Sigmoid colon (tissue), 7 donors: ENCODE measurements at places on chromosomes 2 and 18.

GRCh38 chr2:56386657-56387056 is 202.9 kb downstream of the CCDC85A start:
- DNase-seq = no peak

GRCh38 chr2:125398738-125399524 is 1257.0 kb upstream of the GYPC start:
- DNase-seq = no peak

GRCh38 chr2:226142463-226142862 is 657.2 kb downstream of the IRS1 start:
- DNase-seq = no peak

DNA sequence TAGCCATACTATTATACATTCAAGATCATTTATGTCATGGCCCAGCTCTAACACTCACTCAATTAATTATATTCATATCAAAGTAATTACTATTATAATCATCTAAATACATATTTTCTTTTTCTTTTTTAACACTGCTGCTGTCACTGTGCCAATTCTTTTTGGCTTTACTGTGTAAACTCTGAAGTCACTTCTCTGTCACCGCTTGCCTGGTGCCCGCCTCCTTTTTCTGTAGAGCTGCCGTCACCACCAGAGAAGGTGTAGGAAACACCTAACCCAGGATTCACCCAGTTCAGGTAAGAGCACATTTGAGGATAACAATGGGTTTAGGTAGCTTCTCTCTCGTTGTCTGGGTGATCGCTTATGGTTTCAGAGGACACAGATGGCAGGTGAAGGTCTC is 93.3 kb downstream of the AOX1 start:
- no peak for DNase-seq

DNA sequence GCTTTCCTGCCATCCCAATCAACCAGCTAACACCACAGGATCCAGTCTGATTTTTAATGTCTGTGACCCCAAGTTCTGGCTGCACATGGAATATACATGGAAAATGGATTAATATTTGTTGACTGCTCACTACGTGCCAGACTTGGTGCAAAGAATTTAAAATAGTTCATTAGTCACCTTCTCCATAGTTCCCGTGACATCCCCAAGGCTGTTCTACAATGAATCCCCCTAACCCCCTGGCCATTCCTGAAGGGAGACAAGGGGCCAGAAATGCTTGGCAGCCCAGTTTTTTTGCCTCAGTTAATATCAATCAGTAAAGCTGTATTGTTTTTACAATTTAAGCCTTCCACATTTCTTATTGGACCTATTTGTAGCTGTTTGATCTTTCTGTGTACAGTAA is 71.0 kb upstream of the ST3GAL5 start:
- DNase-seq = no peak

DNA sequence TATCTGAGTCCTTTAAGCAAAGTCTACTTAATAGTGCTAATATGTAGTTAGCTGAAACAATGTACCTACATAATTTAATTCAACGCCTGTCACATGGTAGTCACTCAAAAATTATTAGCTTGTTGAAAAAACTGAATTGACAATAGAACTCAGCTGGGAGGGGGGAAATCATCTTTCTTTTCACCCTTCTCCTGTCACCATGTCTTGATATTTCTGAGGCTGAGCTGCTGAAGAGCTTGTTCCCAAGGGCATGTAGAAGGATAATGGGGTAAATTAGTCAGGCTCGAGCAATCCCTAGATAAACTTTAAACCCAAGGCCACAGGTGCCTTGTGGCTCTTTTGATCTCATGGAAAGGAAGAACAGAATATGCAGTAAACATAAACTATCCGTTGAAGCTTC is 339.6 kb upstream of the LRATD1 start:
- DNase-seq = no peak

DNA sequence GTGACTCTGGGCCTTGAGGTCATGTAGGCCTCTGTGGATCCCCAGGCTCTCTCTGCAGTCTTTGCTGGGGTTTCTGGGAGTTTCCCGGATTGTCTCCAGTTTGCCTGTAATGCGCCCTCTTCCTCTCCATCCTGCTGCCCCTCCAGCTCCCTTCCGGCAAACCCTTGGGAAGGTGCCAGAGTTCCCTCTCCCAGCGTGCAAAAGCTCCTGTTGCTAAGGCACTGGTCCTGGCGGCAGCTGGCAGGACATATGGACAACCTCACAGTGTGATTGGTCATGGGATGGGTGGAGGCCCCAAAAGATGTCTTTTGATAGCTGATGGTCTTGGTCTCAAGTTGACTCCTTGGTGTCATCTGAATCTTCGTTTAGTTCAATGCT is 320.1 kb downstream of the CYP26B1 start:
- no peak for DNase-seq

- DNase-seq = no peak
These were observed 9.5 kb downstream of the COPS7B start for GRCh38 chr2:231795525-231796327.

GRCh38 chr18:32095900-32096229 is 4.2 kb downstream of the RNF138 start:
- no peak for DNase-seq

DNA sequence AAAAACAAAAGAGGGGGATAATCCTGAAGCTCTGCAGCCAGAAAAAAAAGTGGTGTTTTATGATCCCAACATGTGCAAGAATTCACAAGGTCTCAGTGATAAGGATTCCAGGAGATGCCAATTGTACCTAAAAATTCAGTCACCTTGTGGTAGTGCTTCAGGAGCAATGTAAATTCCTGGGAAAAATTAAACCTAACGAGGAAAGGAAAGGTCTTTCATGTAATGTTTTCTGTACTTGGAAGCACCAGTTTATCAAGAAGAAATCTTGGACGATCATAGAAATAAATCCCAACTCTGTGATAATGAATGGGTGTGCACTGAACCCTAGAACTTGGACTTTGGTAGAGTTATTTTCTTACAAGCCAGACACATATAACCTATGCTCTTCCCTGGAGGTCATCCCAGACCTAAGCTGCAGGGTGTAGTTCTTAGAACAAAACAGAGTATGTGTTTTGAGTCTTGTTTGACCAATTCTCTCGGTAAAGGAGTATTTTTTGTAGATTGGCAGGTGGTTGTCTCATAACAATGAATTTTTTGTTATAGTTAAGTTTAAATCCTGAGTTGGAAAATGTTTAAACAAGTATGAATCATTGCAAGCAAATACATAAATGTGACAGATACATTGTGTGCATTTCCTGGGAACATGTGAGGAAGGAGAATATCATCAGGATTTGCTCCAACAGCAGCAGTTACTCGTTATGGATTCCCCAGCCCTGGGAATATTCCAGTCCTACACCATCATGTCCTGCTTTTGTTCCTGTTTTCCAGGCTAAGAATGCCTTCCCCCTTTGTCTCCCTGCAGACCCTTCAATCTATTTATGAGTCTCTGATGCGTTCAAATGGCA is 224.6 kb downstream of the NAPG start:
- DNase-seq = no peak

DNA sequence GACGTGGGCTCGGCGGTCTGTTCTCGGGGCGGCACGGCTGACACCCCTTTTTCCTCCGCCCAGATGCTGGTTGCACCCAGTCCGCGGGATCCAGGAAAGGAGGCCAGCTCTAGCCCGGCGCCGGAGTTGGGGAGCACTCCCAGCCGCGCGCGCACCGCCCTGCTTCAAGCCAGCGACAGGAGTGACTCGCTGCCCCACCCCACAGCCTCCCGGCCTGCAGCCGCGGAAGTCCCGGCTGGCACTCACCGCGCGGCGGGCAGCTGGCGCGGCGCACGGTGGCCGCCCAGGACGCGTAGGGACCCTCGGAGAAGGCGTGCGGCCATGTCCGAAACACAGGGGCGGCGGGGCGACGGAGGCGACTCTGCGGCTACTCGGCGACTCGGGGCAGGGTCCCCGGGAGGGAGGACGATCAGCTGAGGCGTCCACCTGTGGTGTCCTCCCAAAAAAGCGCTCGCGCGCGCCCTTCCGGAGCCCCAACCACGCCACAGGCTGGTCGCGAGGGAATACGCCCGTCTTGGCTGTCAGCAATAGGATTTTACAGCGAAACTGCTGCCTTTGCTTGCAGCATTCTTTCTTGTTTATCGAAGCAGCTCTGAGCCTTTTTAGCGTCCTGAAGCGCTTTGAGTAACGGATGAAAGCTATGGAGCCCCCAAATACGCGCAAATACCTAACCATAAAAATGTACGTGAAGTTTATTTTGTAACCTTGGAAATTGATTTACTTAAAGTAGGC is at the start of gene ACADL:
Gene ACADL, minus strand, starts transcription at position 507 of the 732 bp plus-strand sequence. Its CDS starts 184 bp downstream, at position 323.
- DNase-seq = no peak

- DNase-seq = no peak
These were observed 27.9 kb upstream of the CCBE1 start for GRCh38 chr18:59725142-59725541.

DNA sequence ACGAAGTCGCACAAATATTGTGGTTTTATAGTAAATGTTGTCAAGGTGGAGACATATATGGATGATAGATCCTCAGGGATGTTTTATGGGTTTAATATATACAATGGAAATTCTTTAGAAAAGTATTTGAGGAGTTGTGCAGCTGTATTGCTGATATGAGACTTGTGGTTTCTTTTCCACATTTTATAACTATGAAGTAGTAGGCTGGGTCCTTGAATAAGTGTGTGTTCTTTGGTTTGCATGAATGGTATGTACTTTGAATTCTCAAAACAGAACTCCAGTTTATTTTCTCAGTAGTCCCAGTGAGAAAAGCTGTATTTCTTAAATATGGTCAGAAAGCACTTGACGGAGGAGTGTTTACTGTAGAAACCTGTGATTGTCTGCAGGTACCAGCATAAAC is 42.4 kb downstream of the PLCL1 start:
- no peak for DNase-seq

GRCh38 chr2:236824836-236825235 is 255.2 kb downstream of the ACKR3 start:
- DNase-seq = no peak

DNA sequence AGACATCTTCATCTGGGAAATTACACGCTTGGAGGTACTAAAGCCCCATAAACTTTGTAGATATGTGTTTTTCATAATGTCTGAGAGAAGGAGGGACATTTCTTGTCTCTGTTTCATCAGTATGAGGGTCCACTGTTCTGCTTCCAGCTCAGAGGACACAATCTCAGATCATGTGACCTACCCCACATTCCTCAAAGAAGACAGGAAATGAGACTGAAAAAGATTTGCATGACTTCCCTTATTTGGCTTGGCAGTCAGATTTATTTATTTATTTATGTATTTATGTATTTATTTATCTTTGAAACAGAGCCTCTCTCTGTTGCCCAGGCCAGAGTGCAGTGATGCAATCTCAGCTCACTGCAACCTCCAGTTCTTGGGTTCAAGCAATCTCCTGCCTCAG is 463.7 kb upstream of the RGPD4 start:
- no peak for DNase-seq

GRCh38 chr2:202771741-202772460 is 99.7 kb downstream of the ICA1L start:
- no peak for DNase-seq

DNA sequence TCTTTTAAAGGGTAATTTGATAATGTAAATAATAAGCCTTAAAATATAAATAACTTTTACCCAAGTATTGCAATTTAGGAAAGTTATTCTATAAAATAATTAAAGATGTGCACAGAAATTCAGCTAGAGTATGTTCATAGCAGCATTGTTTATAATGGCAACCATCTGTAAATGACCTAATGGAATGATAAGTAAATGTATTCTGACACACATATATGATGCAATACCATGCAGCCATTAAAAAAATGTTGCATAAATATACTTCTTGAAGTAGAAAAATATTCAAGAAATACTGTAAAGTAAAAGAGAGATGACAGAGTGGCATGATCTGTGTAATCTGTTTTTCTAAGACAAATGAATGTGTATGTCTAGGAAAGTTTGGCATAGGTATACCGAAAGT is 545.7 kb downstream of the ZEB2 start:
- DNase-seq = no peak

- DNase-seq = no peak
These were observed 101.9 kb upstream of the ARHGAP28 start for GRCh38 chr18:6627645-6628044.

- no peak for DNase-seq
These were observed 135.9 kb downstream of the ABCA12 start for GRCh38 chr2:215002500-215002899.

DNA sequence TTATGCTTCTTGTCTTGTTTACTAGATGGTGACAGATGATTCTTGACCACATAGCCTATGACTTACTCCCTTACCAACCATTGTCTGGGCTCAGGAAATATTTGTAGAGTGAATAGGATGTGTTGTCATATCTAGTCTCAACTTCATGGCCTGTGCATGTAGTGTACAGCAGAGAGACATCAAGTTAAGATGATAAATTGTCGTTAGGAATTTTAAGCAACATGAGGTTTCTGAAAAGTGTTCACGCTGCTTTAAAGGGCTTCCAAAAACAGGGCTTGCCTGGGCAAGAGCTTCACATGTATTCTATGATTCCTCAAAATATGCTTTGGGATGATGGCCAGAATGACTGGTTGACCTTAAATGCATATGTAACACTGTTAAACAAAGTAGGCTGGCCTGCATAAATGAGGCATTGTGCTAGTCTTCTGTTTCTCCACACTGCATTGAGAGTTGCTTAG is 424.0 kb downstream of the RND3 start:
- DNase-seq = no peak

DNA sequence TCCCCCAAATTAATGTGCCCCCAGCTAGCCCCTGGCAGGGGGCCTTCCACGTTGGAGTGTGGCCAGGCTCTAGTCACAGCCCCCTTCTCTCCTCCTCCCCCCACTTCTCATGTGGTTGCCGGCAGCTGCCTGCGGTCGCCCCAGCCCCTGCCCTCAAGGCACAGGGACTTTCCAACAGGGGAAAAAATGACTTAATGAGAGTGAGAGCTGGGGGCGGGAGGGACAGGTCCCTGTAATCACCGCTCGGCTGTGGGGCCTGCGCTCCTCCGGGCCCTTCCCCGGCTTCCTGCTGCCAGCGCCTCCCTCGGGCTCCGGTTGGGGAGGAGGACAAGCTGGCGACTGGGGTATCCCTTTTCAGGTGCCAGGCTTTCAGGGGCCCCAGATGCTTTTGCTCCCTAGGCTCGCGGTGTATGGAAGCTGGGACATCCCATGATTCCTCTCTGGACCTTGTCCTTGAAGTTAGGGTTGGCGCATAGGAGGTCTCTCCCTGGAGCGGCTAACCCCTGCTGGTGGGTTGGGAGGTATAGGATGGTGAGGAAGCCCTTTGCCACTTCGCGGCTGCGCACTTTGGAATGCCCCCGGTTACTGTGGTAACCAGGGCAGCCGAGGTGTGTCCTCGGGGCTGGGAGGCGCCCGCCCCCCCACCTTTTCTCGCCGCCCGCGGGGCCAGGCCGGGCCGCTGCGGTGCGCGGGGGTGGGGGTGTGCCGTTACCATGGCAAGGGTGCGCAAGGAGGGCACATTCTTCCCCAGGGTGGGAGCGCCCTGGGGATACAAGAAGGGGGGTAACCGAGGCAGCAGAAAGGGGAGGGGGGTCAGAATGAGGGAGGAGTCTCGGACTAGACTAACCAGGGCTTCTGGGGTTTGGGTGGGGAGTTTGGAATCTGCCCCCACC is 16.1 kb downstream of the WNT10A start:
- no peak for DNase-seq
